ENCODE measurements at places on chromosomes 1 and 21.

GRCh38 chr1:117014209-117014608 is 12.6 kb downstream of the CD101 start:
- DNase-seq = no peak

GRCh38 chr1:218468711-218469110 is 123.6 kb downstream of the TGFB2 start:
- DNase-seq = no peak

DNA sequence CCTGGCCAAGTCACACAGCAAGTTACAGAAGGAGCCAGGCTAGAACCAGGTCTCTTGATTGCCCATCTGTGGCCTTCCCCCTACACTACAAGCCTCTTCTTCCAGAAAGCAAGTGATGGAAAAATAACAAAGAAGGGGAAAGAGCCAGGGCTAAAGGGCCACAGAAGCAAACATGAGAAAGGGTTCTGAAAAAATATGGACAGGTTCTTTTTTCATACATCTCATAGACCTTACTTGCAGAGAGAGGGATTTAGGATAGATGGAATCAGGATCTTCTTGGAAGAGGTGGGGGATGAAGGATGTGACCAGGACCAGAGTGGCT is 3.2 kb downstream of the RHBG start:
- peak; percentile 60 for DNase-seq

- DNase-seq = no peak
Observed at GRCh38 chr1:164017239-164017638, 541.7 kb upstream of the PBX1 start.

DNA sequence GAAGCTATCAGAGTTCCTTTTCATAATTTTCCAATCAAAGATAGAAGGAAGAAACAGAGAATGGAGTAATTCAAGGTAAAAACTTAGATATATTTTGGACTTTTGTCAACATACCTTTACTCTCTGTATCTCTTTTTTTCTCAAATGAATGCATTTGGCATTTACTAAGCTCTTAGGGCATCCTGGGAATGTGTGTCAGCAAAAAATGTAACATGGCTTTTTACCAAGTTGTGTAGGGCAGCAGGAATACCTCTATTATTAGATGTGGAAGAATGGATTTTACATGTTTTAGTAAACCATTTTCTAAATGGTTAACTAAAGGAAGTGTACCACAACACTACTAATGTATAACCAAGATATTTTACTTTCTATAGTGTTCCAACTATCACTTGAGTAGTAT is 4.2 kb upstream of the COL11A1 start:
- DNase-seq = no peak

DNA sequence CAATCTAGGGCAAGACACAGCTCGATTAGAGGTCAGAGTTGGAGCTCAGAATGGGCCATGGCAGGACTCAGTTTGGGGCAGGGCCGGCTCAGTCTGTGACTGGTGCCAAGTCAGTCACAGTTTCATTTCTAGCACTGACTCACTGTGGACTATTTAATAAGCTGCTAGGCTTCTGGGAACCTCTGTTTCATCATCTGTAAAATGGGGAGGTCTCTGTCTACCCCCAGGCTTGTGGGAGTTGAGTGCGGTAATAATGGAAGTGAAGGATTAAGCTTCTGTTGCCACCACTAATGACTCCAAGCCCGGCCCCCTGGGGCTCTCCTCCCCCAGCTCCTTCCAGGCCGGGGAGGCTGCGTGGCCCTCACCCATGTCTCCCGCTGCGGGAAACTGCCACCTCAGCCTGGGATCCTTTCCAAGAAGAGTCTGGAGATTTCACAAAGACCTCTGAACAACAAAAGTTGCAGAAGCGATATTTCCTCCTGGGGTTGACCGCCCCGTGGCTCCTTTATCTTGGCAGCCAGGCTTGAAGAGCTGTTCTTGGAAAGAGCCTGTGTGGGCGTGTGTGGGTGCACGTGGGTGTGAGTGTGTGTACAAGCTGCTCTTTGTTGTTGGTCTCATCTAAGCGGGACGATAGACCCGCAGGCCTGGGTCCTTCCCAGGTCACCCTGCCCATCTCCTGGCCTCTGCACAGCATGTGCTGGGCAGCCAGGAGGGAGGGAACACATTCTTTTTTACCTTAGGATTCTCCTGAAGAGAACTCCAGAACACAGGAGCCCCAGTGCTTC is 29.1 kb downstream of the KNCN start:
- peak; percentile 71 for DNase-seq

- peak; percentile 74 for DNase-seq
Observed at GRCh38 chr1:26733982-26734381, 38.2 kb downstream of the ARID1A start.

DNA sequence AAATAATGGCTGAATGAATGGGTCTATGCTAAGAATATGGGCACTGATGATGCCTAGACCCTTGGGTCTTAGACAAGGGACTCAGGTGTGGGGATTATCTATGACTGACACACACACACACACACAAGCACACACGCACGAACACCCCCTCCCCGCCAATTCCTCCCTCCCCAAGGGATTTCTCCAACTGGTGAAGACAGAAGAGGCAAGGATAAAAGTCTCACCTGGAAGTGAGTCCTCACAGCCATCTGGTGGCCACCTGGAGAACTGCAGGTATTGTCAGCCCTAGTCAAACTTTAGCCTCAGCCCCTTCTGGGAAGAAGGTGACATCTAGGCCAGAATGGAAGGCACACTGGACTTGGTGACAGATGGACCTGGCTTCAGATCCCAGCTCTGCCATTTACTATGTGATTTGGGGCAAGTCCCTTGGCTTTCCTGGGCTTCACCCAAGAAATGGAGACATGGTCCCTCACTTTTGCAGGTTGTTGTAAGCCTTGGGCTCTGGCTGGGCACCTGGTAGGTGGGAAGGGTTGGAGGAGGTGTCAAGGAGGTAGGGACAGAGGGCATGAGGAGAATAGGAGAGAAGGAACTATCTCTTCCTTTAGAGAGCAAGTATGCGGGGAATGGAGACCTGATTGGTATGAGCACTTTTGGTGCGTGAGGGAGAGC is 4.0 kb upstream of the GPR3 start:
- DNase-seq = peak; percentile 51

DNA sequence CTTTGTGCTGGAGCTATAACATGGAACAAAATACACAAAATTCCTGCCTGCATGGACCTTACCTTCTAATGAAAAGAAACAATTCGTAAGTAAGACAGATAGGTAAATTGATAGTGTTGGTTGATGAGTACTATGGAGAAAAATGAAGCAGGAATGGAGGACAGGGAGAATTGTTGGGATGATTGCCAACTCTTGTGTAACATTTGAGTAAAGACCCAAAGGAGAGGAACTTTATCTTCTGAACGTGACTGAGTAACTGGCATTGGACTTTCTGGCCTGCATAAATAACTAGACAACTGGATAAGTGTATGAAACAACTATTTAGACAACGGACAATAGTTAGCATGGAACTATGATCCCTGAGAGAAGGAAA is 6.8 kb upstream of the EFCAB14 start:
- DNase-seq = no peak

DNA sequence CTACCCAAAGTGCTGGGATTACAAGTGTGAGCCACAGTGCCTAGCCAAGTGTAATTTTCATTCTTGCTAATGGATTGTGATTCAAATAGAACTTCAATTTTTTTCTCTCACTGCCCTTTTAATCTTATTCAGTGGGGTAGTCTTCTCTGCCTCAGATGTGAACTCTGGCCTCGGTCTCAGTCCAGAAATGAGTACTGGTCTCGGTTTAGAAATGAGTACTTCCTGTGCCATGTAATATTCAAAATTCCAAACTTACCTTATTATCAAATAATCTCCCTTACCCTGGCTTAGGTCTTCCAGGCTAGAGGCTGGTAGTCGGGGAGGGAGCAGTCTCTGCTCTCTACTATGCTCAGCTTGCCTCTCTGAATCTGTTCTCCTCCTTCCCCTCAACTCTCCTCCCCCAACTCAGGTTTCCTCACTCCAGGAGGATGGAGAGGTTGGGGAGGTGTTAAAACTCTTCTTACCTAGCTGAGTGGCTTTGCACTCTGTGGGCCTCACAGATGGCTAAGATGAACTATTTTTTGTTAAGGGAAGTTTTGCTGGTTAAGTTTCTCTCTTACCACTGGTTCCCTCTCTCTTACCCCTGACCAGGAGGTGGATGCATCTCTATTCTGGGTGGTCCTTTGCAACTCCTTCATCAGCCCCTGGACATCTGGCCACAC is 4.8 kb upstream of the SLAMF9 start:
- DNase-seq = no peak

GRCh38 chr1:241605146-241605805 is 34.9 kb downstream of the CHML start:
- no peak for DNase-seq

DNA sequence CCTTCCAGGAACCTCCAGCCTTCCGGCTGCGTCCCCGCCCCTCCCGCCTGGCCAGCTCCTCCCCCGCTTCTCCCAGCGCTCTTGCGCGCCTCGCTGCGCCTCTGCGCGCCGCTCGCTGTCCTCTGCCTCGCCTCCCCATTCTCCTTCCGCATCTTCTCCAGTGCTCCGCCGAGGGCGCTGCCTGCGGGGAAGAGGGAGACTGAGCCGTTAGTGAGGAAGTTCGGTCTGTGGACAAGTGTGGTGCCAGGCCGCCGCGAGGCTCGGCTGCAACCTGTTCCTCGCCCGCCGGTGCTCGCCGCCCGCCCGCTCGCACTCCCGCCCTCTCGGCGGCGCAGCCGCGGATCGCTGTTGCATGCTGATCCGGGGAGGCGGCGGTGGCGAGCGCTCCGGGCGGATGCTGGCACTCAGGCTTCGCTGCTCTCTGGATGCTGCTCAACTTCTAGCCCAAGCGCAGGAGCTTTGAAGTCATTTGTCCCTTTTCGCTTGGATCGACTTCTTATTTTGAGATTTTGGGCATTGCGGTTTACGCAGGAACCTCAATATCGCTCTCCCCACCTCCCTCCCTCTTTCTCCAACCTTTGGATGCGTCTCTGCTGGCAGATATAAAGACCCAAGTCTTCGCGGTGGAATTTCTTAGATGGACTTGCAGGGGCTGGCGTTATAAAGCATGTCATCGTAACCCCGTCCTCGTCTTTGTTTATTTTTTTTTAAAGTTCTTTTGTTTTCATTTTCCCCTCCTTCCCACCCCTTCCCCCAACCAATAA is 614 bp upstream of the CACNA1E start:
- peak; percentile 29 for DNase-seq

DNA sequence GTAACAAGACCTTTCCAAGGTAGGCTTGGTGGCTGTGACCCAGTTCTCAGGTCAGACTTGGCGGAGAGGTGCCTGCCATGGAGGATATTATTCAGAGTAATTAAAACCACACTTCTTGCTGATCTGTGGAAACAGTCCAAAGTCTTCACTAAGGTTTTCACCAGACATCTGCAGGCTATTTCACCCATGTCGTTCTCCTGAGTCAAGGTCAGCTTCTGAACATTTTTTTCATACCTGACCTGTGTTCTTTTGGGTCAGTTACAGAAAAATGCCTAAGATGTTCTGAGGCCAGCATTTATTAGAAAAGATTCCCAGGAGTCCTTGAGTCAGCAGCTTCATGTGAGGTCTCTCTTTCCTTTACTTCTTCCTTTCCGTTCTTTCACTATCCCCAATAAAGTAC is 54.9 kb downstream of the RGL1 start:
- DNase-seq = no peak

DNA sequence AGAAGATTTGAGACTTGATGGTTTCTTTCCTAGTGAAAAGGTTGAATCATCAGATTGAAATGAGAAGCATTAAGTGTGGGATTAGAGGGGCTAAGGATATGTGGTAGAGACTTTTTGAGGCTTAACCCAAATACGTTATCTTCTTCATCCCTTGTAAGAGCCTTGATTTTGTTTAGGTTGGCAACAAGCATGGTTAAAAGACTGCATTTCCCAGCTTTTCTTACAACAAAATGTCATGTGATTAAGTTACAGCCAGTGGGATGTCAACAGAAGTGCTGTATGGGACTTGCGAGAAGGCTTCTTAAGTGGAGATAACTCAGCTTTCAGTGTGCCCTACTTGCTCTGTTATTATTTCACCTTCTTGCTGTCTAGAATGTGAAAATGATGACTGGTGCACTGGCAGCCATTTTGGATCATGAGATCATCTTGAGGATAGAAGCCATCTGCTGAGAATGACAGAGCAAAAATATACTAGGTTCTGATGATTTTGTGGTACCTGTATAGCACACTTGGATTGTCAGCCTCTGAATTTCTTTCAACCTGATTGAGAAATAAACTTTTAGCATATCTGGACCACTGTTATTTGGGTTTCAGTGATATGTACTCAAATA is 41.3 kb upstream of the GNG12 start:
- no peak for DNase-seq

DNA sequence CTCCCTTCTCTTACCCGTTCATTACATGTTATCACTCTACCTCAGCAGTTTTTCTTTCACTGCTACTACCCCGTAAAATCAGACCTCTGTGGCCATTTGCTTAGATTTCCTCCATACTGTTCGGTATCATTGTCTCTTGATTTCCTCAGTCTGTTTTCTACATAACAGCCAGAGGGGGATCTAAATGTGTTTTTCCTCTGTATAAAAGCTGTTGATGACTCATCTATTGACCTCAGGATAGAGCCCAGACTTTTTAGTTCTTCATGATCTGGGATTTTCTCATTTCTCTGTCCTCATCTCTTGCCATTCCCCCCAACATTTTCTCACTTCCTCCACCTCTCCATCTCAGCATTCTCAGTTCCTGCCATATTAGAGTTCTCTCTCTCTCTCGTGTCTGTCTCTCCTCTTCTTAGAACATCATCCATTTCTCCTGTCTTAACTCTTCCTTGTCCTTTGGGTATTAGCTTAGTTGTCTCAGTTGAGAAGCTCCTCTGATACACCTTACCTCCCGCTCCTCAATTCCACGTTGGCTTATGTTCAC is 10.5 kb downstream of the OTUD3 start:
- DNase-seq = peak; percentile 46

- no peak for DNase-seq
Observed at GRCh38 chr1:232715154-232715553, 85.2 kb upstream of the SIPA1L2 start.

GRCh38 chr1:63112155-63112900 is 210.0 kb upstream of the FOXD3 start:
- DNase-seq = peak; percentile 82

DNA sequence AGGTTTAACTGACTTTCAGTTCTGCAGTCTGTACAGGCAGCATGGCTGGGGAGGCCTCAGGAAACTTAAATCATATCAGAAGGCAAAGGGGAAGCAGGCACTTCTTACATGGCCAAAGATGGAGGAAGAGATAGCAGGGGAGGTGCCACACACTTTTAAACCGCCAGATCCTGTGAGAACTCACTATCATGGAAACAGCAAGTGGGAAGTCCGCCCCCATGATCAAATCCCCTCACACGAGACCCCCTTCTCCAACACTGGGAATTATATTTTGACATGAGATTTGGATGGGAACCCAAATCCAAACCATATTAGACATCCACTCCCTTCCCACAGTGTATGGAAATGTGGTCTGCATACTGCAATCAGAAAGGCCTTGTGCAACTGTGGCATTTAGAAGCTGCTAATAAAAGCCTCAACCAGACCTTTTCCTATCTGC is 148.2 kb downstream of the FCRL5 start:
- no peak for DNase-seq

- DNase-seq = no peak
Observed at GRCh38 chr1:41480204-41481108, 4.0 kb downstream of the EDN2 start.

- DNase-seq = no peak
Observed at GRCh38 chr1:211580303-211580687, 1.3 kb upstream of the SLC30A1 start.

GRCh38 chr1:22255341-22256212 is 112.7 kb upstream of the WNT4 start:
- no peak for DNase-seq

Measured in AG08395 (cell line).